ENCODE measurements at places on chromosomes 4 and X.

- no peak for DNase-seq
These were observed 120.9 kb upstream of the NOCT start for GRCh38 chr4:138894709-138895108.

DNA sequence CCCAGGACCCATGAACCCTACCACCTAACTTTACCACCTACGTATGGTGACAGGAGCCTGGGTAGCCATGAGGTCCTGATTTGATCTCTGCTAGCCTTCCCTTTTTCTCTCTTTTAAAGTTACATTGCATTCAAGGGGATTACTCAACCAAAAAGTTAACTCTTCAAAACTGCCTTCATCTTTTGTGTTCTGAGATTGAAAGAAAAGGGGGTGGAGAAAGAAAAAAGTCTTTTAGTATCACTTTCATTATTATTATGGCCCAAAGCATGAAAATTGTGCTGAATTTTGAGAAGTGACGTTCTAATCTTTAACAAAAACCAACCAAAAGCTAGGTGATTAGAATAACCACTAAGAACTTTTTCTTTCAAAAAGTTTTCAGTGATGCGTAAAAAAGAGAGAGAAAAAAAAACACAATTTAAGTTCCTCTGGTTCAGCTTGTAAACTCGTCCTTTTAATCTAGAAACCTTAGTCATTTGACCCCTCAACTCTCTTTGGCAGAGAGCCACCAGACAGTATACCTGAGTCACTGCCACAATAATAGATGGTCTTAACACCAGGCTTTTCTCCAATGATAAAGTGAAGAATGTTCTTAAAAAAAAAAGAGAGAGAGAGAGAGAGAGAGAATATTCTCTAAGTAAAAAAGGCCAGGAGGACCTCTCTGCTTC, 347.4 kb upstream of the FGF13 start:
- no peak for DNase-seq

- no peak for DNase-seq
These were observed 214.8 kb downstream of the SLC4A4 start for GRCh38 chr4:71553605-71554004.

DNA sequence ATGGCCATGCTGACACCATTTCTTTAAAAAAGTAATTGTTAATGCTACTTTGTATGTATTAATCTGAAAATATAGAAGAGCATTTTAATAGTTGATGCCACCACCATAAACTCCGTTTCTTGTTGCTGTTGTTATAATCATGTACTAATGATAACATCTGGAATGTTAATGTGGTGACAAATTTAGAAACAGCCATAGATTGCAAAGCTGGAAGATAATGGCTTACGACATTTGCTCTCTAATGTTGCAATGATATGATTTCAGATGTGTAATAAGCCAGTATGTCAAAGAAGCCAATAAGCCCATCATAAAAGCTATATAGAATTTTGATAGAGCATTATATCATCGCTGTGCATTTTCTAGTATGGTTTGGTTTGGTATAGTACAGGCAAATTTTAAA, 579.4 kb upstream of the ZFP42 start:
- no peak for DNase-seq

- no peak for DNase-seq
These were observed 393.5 kb downstream of the GPM6A start for GRCh38 chr4:175418516-175418915.

- DNase-seq = no peak
These were observed 120.6 kb downstream of the KDR start for GRCh38 chr4:55004831-55005230.

- no peak for DNase-seq
These were observed 47.4 kb upstream of the PHOX2B start for GRCh38 chr4:41795796-41796385.

DNA sequence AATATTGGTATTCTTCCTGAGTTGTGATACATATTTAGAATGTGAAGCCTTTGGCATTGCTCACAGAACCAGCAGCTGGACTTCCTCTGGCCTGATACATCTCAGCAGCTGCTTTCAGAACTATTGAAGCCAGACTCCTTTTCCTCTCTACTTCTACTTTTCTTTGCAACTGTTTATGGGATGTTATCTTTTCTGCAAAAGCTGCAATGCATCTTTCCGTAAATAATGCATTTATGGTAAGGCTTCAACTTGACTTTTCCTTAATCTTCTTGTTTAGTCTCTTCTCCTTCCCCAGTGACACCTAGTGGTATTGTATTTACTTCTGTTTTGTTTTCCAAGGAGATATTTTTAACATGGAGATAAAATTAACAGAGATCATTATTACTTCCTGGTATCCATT, 1548.7 kb downstream of the PCDH7 start:
- DNase-seq = no peak

DNA sequence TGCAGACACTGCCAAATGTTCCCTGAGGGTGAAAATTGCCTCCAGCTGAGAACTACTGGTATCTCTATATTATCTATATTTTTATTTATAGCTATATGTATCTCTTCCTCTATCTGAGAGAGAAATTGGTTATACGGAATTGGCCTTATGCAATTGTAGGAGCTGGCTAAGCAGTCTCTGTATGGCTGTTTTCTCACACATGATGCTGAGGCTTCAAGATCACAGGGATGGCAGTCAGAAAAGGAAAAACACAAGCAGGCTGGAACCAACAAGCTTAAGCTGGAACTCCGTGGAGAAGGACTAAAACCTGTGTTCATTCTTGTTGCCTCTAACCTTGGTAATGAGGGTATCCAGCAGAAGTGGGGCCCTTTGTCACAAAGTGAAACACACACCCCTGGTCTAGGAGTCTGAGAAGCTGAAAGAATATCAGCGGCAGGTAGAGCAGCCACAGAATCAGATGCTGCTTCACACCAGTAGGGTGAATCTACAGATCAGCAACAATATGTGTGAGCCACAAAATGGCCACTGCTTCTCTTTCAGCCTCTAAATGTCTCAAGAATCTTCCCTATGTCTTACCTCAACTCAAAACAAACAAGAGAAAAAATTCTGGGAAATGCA, 166.5 kb upstream of the PPP1R2C start:
- no peak for DNase-seq

DNA sequence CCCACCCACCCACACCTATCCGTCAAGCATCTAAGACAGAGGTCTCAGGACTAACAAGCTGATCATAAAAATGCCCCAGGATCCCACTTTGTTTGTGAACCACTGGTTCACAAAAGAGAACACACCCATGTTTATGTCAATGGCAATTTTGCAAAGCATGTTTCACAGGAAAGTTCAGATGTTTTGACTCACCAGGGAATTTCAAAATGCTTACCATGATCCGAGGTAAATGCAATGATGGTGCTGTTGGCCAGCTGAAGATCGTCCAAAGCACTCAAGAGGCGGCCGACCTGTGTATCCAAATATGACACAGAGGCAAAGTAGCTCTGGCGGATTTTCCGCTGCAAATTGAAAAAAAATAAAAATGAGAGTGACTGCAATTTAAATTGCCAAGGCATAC, 15.0 kb downstream of the IDS start:
- no peak for DNase-seq

DNA sequence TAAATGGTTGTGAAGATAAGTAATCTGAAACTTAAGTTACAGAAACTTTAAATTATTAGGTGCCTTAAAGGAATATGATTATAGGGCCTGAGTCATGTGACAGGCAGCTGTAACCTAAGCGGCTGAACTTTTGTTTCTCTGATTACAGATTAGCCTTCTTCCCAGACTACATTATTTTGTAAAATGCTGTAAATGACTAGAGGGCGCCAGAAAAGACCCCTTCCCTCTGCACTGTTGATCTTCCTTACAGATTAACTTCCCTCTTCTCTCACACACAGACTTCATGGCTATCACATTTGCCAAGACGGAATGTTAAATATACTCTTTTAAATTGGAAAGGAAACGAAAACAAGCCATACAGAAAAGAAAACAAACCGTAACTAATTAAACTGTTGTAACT, 96.6 kb downstream of the EVC2 start:
- no peak for DNase-seq

DNA sequence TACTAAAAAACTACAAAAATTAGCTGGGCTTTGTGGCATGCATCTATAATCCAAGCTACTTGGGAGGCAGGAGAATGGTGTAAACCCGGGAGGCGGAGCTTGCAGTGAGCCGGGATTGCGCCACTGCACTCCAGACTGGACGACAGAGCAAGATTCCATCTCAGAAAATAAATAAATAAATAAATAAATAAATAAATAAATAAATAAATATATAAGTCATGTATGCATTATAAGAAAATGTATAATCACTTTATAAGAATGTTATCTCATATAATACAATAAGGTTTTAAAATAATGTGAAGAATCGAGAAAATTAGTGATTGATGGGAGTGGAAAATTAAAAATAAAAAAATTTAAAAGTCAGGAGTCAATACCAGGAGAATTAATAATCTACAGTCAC, 127.5 kb downstream of the GALNTL6 start:
- DNase-seq = no peak

GRCh38 chr4:39687014-39687413, 10.9 kb upstream of the UBE2K start:
- no peak for DNase-seq

All from activated CD4-positive, alpha-beta T cell treated with anti-CD3 and anti-CD28 coated beads for 1 hour (primary cell).